ENCODE measurements at places on chromosomes 7 and 10.

DNA sequence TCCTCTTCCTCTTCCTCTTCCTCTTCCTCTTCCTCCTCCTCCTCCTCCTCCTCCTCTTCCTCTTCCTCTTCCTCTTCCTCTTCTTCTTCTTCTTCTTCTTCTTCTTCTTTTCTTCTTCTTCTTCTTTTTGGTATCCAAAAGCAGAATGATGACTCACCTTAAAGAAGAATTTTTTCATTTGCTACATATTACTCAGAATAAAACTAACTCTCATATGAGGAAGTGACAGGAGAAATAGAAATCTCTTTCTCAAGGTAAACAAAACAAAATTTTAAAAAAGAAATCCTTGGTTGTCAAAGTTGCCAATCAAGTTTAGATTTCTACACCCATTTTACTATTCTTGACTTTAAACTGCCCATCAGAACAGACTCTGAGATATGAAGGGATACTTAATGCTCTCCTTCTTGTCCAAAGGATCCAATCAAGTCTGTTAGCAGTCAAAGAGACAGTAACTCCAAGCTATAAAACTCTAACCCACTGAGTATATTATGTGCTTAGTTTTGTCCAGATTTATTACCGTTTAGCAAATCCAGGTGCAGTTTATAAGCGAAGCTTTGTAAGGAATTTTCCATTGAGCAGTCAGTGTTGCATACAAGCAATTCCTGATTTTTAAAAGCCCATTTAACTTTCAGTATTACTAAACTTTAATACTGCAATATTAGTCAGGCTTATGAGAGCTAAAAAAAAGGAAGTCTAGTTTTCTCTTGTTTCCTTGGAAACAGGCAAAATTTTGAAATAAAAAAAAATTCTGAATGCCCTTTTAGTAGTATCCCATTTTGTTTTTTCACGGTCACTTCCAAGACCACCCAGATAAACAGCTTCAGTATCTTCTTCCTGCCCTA is 43.1 kb upstream of the SNX13 start:
- DNase-seq: no peak

- peak; percentile 90 for DNase-seq
Observed at GRCh38 chr10:24891823-24892222, 60.6 kb downstream of the PRTFDC1 start.

DNA sequence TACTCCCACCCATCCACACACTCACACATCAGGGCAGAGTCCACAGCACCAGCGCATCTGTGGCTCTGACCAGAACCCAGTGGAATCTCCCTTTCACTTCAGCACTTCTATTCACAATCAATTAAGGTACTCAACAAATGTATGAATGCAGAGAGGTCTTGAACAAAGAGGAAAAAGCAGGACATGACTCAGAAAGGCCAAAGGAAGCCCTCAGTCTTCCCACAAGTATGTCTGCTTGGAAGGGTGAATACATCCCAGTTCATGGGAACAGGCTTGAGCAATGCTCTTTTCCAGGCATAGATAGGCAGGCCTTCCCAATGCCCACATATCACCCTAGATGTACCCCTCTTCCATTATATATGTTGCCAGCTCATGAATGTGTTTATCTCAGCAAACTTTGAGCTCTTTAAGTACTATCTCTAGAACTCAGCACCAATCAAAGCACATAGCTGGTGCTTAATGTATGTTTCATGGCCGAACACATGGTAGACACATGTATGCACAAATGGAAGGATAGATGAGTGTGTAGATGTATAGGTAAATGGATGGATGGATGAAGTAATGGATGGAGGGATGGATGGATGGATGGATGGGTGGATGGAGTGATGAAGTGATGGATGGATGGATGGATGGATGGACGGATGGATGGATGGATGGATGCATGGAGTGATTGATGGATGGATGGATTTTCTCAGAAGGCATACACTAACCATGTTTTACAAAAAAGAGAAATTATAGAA is 507.6 kb downstream of the GRID1 start:
- no peak for DNase-seq

DNA sequence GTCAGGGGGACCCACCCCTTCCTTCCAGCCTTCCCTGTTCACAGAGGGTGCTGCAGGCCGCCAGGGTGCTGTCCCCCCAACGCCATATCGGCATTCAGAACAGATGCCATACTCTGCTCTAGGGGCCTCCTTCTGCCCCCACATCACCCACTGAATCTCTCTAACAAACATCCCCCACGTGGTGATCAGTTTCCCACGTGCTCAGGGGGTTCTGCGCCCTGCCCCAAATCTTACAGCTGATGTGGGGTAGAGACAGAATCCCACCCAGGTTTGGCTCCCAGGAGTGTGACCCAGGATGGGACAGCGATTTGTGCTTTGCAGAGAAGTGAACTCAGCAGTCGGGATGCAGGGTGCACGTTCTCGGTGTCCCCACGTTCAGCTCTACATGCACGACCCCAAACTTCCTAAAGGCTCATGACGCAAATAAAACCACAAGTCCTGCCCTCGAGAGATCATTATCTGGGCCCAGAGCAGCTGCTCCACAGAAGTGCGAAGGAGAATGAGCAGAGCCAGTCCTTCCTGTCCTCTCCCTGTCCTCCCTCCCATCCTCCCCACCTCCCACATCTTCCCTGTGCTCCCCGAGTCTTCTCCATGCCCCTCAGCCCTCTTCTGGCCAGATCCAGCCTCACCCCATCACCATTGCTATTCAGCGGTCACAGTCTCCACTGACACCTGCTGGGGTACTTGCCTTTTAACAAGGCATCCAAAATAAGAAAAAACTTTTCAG is 423.4 kb downstream of the DNAJB6 start:
- DNase-seq: no peak

DNA sequence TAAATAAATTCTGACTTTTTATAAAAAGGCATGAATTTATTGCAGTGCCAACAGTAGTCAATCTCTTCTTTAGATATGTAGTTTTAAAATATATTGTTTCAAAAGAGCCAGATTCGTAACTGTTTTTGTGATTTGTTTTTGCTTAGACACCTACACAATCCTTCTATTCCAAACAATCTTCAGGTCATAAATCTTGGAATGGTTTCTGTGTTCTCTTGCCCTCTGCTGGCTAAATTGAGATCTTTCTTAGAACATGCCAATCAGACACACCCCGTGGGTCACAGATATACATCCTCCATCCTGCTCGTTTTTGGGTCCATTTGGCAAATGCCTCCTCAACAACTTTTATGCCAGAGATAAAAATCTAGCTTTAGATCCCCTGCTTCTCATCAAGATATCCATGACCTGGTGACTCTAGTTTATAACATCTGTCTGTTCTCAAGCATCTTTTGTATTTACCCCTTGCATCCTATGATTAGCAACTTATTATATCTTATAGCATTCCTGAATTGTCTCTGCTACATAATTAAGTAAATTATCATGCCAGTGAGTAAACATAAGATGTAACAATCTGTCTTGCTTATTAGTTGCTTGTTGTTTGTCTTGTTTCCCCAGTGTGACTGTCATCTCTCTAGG is 35.3 kb upstream of the IFRD1 start:
- DNase-seq: no peak

- no peak for DNase-seq
Observed at GRCh38 chr7:15967121-15967520, 280.6 kb upstream of the MEOX2 start.

DNA sequence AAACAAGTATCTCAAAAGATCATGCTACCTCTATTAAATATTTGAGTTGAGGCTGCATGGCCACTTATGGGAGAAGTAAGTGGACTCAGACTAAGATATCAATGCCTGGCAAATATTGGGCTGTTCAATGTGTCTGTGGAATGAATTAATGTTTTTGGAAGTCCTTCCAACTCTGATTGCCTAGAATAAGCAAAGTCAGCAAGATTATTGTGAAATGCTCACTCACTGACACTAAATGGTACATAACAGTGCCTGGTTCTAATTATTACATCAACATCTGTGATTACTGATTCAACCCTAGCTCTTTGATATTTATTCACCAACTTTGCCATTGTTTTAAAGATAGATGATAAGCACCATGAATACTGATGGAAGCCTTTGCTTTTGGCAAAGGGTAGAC is 45.5 kb upstream of the HDAC9 start:
- DNase-seq: no peak

DNA sequence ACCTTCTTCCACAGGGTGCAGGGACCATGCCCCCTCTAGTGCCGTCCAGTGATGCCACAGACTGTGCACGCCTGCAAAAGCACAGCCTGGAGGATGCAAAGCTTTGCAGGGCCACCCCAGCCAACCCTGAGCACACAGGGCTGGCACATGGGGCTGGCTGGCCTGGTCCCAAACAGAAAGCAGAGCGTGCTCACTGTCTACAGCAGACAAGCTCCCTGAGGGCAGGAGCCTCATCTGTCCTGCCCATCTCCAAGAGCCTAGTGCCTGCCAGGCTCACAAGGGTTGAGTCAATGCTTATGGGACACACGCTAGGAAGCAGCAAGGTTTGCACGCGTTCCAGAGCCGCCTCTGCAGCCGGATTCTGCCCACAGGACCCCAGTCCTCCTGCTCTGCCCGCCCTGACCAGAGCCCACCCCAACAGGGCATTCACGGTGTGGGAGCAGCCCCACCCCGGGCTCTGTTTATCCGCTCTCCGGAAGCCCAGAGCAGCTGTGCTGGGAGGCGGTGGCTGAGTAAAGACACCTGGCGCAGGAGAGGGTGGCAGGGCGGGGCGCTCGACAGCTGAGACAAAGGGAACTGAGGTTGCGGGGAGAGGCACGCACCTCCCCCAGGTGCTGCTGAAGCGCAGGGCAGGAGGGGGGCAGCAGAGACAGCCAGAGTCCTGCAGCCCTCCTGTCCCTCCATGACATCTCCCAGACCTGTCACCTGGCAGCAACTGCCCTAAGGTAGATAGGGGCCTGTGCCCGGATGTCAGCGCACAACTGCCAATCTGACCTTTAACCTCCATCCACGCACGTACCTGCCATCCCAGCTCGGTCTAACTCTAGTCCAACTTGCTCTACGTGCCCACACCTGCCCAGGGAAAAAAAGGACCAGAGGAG is 4.3 kb downstream of the KCNH2 start:
- no peak for DNase-seq

GRCh38 chr7:26910221-26910620 is 45.8 kb upstream of the SKAP2 start:
- peak; percentile 46 for DNase-seq

DNA sequence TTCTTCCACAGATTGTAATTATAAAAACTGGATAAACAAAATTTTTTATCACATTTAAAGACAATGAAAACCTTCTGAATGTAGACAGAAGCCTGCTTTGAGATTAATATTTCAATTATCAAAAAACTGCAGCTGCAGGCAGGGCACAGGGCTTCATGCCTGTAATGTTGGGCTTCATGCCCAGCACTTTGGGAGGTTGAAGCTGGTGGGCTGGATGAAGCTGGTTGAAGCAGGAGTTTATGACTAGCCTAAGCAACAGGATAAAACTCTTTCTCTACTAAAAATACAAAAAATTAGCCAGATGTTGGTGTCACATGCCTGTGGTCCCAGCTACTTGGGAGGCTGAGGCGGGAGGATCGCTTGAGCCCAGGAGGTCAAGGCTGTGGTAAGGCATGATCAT is 41.2 kb downstream of the PDZD8 start:
- DNase-seq: peak; percentile 40

DNA sequence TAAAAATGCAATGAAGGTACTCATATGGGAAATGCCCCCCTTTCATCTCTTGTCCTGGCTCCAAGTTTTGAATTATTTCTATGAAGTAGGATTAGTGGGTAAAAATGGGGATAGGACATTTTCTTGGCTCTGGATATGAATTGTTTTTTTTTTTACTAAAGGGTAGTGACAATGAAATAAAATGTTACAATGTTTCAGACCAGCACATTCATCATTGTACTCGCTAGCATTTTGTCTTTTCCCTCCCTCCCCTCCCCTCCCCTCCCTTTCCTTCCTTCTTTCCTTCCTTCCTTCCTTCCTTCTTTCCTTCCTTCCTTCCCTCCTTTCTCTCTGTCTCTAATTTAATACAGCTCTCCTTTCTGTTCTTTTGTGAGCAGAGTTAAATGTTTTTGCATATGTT is 64.4 kb downstream of the CDK1 start:
- DNase-seq: no peak

DNA sequence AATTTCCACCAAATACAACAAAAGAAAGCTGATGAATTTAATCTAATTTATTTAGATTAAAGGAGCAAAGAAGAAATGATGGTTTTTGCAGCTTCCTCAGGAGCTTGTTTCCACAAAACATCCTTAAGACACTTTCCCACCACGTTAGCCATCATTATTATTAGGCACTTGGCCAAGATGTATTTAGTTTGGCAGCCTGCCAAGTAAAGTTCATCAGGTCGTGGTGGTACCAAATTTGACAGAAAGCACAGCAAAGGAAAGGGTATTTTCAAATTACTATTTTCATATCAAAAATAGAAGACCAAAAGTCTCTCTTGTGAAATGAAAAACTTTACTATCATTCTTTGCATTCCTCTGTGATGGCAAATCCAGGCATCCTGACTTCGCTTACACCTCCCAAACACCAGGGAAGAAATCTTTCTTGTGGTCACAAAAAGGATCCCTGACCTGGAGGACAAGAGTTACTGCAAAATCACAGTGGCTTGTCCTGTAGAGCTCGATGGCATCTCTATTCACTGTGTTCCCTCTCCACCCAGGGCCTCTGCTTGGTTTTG is 123.1 kb upstream of the INHBA start:
- peak; percentile 32 for DNase-seq

- no peak for DNase-seq
Observed at GRCh38 chr7:25680636-25681035, 452.4 kb upstream of the NPVF start.

DNA sequence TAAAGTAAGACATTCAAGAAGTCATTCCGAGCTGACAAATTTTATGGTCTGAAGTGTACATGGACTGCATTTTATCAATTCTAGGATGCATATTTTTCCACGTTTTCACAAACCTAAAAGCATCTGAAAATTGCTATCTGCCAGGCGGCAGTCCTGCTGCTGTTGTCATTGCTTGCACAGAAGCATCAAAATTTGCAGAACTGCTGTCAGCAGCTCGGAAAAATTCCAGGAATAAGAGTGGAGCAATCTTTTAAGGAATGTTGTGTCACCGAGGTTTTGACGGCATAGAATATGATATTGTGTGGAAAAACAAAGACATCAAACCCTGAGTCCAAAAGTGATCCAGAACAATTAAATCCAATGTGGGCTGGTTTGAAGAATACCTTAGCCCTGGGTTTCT is 61.4 kb downstream of the CHCHD3 start:
- DNase-seq: no peak

DNA sequence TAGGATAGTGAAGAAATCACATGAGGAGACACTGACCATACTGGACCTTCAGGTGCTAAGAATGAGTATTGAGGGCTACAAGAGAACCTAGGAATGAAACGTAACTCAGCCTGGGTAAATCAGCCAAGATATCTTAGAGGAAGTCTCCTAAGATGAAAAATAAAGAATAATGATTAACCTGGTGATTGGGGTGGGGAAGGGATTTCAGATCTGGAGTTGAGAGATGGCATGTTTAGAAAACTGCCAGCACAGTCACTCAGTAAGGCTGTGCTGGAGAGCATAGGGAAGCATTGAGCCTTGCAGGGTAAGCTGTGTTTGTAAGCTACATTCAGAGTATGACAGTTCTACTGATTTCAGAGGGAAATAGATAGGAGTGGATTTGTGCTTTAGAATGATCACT is 1.9 kb upstream of the MALRD1 start:
- no peak for DNase-seq
